ENCODE measurements at places on chromosomes 2 and 18. TPM values are rescaled to one million over a fixed set of nuclear protein-coding genes. Genes with fewer than 3 reads are reported as not detected.

PLCD4 gene
- total RNA-seq: 0.54 TPM

CHRNG gene
- not detected for total RNA-seq

CKAP2L gene
- total RNA-seq: 3.4 TPM

REG1A gene
- not detected for total RNA-seq

GPBAR1 gene
- total RNA-seq: 1.4 TPM

TMEM37 gene
- not detected for total RNA-seq

ZNF385B gene
- not detected for total RNA-seq

ONECUT2 gene
- total RNA-seq: not detected

ALPP gene
- total RNA-seq: 0.30 TPM

UCN gene
- 3.6 TPM for total RNA-seq

GPR45 gene
- total RNA-seq: not detected

CCDC141 gene
- 2.0 TPM for total RNA-seq

SCN1A gene
- not detected for total RNA-seq

STK36 gene
- total RNA-seq: 20.2 TPM

DNA sequence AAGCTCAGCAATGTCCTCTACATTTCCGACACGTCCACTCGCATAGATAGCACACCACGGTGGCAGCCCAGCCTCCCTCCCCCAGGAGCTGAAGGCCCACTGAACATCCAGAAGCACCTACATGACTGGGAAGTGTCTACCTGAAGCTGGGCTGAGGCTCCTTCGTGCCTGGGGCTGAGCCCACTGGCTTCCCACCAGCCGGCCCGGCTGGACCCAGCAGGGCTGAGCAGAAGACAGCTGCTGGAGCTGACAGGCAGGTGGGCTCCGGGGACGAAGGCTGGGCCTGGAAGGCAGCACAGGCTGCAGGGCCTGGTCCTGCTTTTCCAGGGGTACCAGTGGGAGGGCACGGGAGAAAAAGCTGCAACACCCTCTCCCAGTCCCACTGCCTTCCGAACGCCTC, 13.5 kb downstream of the SDC1 start:
- DNase-seq: no peak

DNA sequence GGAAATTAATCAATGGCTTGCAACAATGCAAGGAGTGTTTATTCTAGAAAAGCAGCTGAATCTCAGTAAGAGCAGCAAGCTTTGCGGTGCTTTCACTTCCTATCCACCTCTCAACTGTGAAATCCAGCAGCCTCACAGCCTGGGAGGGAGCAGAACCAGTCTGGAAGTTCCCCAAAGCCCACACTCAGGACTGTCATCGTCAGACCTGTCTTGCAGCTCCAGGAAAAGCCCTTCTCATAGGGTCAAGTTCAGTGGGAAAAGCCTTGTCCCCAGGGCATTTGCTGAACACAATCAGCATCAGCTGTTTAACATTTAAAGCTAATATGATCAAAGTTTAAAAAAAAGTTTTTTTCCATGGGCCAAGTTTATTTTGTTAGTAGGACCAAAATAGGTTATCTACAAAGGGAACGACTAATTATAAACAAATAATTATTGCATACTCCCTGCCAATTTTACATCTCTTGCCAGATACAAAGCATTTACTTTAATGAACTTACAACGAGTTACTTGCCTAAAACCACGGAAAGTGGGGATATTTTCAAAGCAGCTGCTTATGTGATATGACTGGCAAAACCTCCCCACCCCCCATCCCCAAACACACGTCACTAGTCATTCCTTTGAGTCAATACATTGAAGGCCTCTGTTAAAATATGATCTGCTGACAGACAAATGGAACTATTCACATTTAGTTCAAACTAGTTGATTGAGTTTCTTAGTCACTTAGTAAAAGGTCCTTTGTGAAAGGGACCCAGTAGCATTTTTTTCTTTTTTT, 36.8 kb downstream of the PARD6G start:
- no peak for DNase-seq

DNA sequence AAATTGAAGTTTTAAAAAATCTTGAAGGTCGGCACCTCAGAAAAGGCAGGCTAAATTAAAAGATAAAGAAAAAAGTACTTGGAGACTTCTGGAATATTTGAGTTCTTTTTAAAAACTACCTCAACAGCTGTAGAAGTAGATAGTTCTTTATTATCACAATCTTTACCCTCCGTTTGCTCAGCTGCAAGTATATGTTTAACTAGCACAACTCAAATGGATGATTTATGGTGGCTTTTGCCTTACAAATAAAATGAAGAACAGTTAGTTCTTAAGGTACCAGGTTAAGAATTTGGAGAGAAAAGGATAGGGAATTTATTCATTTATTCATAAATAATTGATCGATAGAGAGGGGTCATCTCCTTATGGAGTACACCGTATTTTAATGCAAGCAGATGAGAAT, 237.6 kb upstream of the FOSL2 start:
- no peak for DNase-seq

- no peak for DNase-seq
These were observed 9.6 kb downstream of the RAX start for GRCh38 chr18:59263661-59264060.

DNA sequence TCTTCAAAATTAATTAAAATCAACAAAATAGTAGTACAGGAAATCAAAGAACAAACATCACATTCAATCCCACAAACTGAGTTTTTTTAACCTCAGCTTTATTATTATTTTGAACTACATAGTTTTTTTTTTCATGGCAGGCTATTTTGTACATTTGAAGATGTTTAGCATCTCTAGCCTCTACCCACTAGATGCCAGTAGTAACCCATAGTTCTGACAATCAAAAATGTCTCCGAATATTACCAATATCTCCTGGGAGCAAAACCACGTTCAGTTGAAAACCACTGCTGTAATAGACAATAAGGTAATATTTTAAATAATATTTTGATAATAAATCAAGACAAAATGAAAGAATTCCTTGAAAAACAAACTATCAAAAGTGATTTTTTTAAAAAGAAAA, 702.6 kb upstream of the LRRTM1 start:
- no peak for DNase-seq

DNA sequence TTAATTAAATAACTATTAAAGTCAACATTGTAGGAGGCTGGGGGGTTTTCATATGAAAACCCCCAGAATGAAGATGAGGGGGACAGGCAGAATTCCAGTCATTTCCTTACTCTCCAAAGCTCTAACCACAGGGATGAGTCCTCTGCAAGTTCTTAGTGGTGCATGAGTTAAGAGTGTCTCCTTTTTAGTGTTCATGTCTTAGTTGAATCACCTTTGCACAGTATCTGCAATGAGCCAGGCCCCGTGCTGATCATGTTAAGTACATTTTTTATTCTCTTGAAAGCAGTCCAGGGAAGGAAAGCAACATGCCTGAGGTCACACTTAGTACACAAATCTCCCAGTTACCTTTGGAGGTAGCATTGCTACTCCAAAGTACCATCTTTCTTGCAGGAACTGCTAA, 25.7 kb upstream of the MSGN1 start:
- DNase-seq: no peak

DNA sequence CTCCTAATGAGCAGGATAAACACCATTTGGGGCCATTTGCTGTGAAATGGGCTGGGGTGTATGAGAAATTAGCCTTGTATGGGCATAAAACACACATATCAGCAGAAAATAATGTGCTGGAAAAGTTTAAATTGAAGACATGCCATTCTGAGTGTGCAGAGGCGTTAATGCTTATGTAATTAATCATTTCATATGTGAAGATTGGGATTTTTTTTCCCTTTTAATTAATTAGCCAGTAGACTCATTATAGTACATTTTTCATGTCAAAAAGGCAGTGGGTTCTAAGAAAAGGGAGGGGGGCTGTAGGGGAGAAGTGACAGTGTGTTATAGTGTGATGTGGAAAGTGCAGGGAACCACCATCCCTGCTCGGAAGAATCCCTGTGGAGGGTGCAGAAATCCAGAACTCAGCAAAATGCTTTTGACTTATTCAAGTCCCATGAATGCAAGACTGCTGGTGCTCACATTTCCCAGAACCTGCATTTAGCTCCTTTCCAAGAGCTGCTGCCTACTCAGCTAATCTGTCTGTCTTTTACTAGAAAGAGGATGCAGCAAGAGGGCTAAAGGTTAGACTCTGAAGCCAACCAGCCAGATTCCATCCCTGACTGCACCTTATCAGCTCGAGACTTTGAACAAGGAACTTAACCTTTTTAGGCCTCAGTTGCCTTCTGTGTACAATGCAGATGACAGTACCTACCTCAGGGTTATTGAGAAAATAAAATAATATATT, 11.6 kb upstream of the COX7A2L start:
- no peak for DNase-seq

GRCh38 chr2:241035818-241036396, 37.5 kb downstream of the SNED1 start:
- DNase-seq: no peak

GRCh38 chr2:86636842-86637241, 13.2 kb upstream of the RNF103 start:
- no peak for DNase-seq

- no peak for DNase-seq
These were observed 258.9 kb upstream of the EPHA4 start for GRCh38 chr2:221831051-221831450.

- DNase-seq: no peak
These were observed 70.5 kb upstream of the DLX2 start for GRCh38 chr2:172173174-172173706.

DNA sequence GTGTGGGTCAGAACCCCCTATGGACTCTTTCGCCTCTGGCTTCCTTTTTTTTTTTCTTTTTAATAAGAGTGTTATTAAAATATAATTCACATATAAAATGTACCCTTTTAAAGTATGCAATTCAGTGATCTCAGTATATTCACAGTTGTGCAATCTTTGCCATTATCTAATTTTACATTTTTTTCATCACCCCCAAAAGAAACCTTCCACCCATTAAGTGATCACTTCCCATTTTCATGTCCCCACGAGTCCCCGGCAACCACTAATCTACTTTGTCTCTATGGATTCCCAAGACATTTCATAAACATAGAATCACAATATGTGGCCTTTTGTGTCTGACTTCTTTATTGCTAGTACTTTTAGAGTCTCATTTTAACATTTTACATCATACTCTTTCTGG, 38.7 kb upstream of the ANXA4 start:
- no peak for DNase-seq

DNA sequence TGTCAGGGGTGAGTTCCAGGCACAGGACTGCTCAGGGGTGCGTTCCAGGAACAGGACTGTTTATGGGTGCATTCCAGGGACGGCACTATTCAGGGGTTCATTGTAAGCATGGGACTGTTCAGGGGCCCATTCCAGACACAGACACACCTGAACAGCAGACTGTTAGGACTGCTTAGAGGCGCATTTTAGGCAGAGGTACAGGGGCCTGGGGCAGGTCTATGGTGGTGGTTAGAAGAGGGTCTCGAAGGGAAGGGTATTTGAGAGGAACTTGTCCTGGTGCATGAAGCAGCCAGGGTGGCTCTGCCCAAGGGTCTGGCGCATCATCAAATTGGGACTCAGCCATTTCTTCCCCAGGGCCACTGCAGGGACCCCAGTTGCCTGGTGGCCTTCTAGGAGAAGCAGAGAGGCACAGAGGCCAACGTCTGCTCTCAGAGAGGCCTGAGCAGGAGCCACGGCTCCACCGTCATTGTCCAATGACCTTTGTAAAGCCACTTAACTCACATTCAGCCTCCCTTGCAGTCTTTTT, 14.8 kb upstream of the MLPH start:
- DNase-seq: no peak

GRCh38 chr2:102025583-102026267, 34.0 kb downstream of the IL1R2 start:
- DNase-seq: no peak

GRCh38 chr2:20624884-20625485, 25.9 kb downstream of the HS1BP3 start:
- DNase-seq: no peak

- DNase-seq: no peak
These were observed 35.0 kb downstream of the TSN start for GRCh38 chr2:121790276-121790956.

DNA sequence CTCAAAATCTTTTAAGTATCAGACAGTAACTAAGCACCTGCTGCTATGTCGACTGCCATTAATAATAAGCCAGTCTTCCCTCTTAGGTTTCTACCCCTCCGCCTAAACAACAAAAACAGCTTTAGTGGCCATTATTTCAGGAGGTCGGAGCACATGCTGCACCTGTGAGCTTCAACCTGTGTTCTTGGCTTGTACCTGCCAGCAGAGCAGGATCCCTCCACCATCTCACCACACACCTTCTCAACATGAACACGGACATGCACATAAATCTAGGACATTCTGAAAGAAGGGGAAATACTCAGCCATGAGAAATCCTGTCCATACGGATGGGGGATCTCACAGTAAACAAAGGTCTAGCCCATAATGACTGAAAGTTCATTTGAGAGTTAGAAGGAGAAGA, 3.7 kb downstream of the CYB5A start:
- DNase-seq: no peak

- no peak for DNase-seq
These were observed 11.3 kb downstream of the MALT1 start for GRCh38 chr18:58682429-58683069.

DNA sequence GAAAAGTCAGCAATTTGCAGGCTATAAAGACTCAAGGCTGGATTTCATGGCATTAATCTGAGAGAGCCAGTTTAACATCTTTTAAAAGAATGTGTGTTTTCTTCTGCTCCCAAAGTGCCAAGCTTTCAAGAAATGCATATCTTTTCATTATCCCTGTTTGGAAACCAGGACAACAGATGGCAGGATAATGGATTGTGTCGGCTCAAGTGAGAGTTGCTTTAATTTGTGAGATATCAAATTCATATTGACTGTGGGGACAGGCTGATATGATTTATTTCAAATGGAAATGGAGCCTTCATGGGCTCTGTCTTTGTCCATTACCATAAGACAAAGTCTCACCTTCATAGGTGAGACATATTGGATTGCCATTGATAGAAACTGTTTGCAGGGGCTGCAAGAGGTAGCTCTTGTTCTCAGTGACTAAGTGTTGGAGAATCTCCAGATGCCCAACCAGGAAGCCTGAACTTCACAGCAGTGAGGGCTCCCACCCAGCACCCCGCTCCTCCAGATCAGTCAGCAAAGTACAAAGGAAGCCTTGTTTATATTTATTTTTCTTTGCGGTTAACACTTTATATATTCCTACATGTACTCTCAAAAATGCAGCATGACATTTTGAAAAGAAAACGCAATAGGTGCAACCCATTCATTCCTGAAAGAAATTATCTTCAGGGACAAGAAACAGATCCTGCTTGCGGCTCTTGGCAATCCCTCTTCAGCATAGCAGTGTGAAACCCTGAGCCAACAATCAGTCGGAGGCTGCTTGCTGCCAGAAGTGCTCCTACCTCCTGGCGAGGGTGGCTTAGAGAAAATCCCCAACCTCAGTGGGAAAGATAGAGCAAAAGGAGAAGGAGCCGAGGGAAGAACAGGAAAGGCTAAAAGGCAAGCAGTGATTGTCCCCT, 65.8 kb upstream of the ATL2 start:
- no peak for DNase-seq

Measured in natural killer cell (primary cell).